AML-193 (cell line): ENCODE measurements at places on chromosomes 7 and 10.
A peak's percentile ranks its signal among the peaks of the same experiment; 100 is the strongest.

- no peak for DNase-seq
These were observed 609.4 kb upstream of the PCDH15 start for GRCh38 chr10:55410415-55410885.

- no peak for DNase-seq
These were observed 69.4 kb upstream of the OGDHL start for GRCh38 chr10:49831352-49832035.

- DNase-seq = no peak
These were observed 144.4 kb downstream of the PTPN20 start for GRCh38 chr10:47055386-47056246.

GRCh38 chr7:12423997-12424745 lies 20.5 kb upstream of the VWDE start:
- no peak for DNase-seq

- no peak for DNase-seq
These were observed 78.1 kb upstream of the STRIP2 start for GRCh38 chr7:129356176-129356575.

- no peak for DNase-seq
These were observed 399.0 kb downstream of the HGF start for GRCh38 chr7:81370822-81371221.

DNA sequence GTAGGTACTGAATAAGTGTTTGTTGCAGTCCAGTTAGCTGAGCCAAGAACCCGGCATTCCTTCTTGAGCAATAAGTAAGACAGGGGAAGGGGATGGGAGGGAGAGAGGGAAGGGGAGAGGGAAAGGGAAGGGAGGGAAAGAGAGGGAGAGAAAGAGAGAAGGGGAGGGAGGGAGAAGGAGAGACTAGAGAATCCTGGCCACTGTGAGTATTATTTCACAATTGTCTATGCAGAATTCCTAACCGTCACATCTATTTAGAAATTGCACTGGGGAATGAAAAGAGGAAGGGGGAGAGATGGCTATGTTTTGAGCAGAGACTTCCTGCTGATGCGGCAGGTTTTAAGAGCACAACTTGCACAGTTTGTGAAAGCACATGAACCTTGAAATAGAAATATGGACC lies 251.4 kb upstream of the ZMIZ1 start:
- peak; percentile 29 for DNase-seq

DNA sequence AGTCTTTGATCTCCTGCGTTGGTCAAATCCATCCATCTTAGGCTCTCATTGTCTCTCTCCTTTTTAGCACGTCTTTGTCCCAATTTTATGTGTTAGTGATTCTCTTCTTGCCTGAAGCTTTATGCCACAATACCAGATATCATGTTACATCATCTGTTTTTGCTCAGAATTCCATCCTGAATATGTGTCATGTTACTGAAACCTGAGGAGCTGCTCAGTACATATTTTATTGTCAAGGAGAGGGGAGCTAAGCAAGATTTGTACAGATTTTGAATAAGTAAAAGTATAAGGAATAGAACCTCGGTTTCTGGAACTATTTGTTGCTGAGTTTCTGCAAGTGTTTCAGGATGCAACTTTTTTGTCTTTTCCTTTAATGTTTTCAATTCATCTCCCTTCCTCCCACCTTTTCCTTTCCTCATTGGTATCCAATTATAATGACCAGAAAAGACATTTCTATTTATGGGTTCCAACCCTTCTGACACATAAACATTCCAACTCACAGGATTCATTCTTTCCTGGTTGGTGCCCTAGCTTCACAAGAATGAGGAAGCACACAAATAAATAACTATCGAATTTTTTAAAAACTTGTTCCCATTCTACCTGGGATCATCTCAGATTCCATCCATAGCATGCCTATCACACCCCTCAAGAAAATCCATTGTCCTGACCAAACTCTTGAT lies 291.8 kb downstream of the CRPPA start:
- no peak for DNase-seq

DNA sequence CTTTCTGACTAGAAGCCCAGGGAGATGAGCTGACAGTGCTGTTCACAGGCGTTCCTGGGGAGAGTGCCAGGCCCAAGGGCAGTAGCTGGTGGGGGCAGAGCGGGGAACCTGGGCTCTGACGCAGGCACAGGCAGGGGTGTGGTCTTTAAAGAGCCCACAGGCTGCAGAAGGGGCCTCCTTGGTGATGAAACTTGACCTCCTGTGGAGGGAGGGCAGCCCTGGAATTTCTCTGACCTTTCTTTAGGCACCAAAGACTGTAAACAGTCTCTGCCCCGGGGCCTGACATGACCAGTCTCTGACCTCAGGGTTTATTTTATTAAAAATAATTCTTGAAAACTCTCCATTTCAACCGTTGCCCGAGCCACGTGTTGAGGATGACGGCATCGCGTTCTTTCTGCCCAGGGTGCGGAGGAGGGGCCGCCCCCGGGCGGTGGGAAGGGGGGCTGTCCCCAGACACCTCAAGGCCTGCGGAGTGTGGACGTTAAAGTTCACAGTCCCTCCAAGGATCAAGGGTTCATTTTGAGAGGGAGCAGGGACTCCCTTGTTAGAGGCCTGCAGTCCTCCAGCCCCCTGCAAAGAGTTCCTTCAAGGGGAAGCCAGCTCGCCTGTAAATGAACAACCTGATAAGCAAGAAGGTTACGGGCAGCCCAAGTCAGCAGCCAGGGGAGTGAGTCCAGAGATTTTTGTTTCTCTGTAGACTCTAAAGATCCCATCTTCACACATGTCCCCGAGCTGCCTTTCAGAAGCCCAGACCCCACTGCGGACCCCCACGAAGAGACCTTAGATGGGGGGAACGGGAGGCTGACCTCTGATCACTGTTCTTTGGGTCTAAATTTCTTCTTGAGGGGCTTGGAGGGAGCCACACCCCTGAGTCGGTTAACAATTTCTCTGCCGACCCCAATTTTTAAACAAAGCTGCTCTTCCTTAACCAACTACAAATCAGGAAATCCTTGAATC lies 128.9 kb downstream of the VIPR2 start:
- DNase-seq = no peak

DNA sequence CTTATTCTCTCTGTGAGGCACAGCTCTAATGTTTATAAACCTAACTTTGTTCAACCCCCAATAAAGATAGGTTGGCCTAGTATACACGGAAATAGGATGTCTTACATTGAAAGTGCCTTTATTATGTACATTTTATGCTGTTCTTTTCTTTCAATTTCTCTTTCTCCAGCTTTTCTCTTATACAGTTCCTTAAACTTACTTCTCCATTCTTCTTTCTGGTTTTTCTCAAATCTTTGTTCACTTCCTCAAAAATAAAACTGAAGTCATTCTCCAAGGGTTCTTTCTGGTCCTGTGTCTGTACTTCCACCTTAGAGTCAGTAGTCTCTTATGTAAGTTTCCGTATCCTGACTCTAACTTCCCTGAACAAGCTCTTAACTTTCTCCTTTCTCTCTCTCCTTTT lies 29.2 kb upstream of the NAMPT start:
- peak; percentile 94 for DNase-seq

- DNase-seq = no peak
These were observed 109.6 kb upstream of the SEM1 start for GRCh38 chr7:96819111-96819700.

DNA sequence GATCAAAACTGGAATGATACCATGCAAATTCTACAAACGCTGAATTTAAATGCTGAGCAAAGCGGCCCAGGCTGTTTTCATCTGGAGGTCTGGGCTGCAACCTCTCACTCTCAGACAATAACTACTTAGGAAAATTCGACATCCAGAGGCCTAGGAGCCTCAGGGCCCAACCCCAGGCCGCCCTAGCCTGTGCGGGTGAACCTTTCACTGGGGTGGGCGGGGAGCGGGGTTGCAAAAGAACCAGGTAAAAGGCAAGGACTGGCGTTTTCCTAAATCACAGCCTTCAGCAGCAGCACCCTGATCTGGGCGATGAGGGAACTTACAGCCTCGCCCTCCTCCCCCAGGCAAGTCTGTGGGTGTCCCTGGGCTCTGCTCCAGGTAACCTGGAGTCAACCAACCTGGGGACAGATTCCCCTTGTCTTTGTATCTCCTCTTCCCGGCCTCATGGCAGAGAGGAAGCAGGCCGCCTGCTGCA lies 33.4 kb downstream of the CALML5 start:
- DNase-seq = no peak

GRCh38 chr7:97418312-97418711 lies 300.8 kb downstream of the SDHAF3 start:
- no peak for DNase-seq

DNA sequence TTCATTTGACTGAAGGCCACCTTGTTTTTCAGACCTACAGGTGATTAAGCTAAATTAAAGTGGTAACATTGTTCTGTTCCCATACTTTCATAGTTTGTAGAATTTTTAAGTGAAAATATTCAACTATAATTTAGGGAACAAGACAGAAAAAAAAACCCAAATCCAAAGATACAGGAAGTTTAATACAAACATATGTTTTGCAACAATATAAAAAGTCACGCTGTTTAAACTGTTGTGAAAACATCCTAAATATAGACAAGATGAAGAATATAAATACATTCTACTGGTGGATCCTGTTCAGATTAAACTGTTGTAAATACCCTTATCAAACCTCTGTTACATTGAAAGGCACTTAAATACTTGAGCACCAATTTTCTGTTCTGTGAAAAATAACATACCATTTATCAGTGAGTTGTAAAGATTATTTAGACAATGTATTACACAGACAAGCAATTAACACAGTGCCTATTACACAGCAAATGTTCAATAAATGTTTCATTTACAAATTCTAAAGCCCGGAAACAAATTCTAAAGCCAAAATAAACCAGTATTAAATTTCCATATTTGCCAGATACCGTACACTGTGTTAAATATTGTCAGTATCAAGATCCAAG lies 14.2 kb downstream of the ASZ1 start:
- no peak for DNase-seq

DNA sequence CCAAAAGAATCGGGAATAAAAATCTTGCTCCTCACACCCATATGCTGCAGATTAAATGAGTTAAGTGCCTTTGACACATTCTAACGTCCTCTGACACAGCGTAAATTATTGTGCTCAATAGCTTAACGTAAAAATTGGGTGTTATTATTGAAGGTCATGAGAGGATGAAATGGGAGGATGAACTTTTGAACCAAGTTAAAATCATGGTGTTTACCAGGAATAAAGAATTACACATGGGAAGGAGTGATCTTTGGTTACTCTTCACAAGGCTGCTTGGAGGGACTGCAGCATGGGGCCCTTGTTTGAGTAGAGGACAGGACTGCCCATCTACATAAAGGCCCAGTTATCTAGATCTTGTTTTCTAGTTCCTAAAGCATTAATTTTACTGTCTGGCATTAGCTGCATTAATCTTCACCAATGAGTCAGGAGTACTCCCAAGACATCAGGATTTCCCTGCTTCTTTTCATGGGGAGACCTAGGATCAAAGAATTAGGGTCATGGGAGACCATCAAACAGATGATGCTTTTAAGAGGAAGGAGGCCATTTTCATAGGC lies 84.9 kb upstream of the PRR15 start:
- no peak for DNase-seq

DNA sequence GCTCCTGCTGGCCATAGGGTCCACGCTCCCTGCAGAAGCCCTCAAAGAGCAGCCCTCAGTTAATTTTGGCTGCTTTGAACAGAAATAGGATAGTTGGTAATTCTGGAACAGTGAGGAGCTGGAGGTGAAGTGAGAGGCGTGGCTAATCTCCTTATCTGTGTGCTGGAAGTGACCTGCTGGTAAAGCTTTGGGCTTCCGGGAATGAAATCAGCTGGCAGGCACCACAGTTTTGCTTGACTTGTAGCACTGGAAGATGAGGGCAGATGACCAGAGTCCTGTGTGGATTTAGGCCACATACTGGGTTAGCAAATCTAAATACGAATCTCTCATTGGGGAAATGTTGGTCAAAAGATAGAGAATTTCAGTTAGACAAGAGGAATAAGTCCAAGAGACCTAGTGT lies 10.2 kb downstream of the ATP6V0E2 start:
- no peak for DNase-seq

- no peak for DNase-seq
These were observed 106.8 kb upstream of the FGL2 start for GRCh38 chr7:77306231-77307067.

DNA sequence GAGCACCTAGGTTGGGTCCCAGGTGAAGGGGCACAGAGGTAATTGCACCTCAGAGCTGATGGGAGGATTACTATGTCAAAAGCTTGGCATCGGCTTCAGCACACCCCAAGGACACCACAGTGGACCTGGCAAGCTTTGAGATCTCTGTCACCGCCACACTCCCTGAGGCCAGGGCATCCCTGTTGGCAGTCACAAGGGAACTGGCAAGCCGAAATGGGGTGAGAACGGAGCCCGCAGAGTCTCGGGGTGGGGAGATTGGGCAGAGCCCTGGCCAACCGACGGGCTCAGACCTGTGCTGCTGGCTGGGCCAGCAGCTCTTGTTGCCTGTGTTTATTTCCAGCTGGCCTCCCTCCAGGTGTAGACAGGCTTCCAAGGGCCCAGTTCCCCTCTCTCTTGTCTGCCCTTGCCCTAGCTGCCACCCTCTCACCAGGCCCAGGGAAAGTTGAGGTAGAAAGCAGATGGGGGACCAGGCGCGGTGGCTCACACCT lies 2.5 kb downstream of the HSPB1 start:
- DNase-seq = no peak

DNA sequence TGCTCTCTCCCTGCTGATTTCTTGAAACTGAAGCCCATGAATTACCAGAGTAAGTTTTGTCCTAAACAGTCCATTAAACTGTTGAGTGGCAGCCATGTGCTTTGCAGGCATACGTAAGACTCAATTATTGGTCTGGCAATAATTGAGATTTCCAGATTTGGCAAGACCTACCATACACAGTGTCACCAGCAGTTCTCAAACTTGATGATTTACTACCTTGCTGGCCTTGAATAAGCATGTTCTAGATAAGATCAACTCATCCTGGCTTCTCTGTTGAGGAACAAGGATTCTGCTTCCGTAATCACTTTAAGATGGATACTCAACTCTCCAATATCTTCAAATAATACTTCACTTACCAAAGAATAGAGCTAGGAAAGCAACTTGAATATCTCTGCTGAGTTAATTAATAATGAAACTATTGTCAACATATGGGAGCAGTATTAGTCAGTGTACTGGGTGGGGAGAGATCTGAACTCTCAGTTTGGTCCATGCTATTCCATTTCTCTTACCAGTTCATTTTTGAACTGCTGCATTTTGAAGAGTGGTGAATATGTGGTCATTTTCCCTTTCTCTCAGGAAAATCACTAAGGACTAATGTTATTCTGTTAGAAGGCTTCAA lies 181.4 kb downstream of the IPMK start:
- no peak for DNase-seq

- DNase-seq = no peak
These were observed 169.7 kb upstream of the PHYHIPL start for GRCh38 chr10:59006511-59007306.

DNA sequence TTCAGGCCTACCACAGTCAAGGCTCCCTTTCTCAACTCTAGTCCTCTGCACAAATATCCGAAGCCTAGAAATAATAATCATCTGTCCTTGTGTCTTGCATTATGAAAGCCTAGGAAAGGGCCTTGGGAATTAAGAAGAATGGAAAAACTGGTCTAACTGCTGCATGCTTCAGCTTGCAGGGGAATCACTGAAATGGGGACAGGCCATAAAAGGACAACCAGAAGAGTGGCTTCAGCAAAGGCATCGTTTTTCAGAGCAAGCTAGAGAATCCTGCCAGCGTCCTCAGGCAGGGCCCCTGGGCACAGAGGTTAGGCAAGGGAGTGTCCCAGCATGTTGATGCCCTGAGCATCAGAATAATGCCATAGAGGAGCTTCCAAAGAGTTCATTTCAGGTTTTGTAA lies 13.2 kb downstream of the ERVW-1 start:
- no peak for DNase-seq
